ENCODE measurements at places on chromosomes 2 and 18.

- no peak for DNase-seq
These were observed 367.9 kb downstream of the THSD7B start for GRCh38 chr2:137133225-137133624.

DNA sequence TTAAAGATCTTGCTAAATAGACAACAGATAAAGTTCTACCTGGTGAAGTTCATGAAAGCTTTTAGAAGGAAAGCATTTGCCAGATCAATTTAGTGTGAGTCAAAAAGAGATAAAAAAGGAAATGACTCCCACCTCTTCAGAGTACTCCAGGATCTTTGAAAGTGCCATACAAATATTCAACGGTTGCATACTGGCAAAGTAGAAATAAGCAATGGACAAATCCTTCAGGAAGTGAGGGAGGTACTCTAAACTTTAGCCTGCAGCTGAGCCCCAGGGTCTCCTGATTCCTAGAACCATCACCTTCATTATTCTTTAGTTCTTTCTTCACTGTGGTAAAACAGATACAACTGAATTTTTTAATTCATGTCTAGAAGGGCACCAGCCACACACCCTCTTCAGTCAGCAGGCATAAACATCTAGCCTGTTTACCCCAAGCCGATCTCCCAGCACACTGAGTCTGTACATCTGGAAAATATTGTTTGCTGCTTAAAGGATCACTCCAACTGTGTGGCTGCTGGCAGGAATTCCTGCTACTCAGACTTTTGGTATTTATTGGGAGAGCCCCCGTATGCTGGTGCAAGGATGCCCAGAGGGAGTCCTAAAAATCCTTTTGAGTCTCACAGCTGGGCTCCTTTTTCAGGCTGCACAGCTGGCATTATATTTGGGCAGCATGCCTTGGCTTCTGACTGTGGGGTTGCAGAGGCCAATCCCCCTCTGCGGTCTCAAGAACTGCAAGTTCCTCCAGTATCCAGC, 72.3 kb upstream of the SESTD1 start:
- DNase-seq = peak; percentile 33

DNA sequence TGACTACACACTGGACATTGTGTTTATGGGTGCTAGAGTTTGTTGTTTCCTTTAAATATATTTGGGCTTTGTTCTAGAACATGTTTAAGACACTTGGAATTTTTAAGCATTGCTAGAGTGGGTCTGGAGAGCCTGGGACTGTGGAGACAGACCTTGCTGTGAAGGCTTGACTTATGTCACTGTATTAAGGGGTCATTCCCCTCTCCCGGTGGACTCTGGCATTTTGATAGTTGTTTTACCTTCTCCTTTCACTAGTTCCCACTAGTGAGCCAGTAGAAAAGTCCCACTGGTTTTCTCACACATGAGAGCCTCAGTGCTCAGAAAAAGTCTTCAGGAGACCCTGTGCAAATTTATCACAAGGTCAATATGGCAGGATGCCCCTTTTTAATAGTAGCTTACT, 18.6 kb downstream of the ADNP2 start:
- DNase-seq = no peak

DNA sequence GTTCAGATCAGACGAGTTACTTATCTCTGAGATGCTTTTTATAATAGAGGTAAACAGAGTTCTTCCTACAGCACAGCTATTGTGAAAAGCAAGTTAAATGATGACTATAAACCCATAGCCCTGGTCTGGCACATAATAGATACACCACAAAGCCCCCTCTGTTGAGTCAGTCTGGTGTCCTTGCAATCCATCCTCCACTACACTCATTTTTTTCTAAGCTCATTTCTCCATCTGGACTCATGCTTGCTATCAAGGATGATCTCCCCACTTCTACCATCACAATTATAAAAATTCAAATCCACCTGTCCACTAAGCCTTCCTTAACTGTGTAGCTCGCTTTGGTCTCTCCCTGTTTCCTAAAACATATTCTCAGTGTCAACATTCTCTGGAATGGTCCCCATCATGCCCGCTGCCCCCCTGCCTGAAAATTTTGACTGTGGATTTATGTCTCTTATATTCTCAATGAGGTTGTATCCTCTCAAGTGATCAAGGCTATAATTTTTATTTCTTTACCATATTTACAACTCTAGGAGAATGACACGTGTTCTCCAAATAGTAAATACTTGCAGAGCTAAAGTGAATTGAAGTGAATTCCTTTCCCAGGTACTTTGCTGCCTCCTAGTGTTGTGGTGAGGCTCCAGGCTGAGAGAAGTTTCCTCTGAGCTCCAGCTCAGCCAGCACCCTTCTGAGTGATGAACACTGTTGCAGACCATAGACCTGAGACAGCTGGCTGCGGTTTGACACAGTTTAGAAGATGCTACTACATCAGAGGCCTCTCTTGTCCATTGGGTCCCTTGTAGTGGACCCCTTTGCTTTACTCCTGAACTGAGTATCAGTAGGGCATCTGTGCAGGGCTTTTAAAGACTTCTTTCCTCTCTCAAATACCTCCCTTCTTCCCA, 108.7 kb downstream of the DPP10 start:
- peak; percentile 48 for DNase-seq

GRCh38 chr2:84223191-84223590, 235.9 kb downstream of the SUCLG1 start:
- no peak for DNase-seq

DNA sequence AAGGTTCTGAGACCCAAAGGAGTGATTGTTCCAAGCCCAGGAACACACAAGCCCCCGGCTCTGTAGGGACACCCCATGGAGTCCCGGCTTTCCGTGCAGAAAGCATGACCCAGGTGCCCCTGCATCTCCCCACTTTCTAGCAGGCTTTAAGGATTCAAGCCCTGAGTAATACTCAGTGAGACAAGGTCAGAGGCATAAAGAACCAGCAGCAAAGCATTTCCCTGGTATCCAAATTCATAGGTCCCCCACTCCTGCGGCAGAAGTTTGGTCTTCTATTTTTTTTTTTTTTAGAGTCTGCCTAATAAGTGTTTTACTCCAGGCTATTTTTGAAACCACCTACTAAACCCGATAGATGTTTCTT, 16.3 kb downstream of the TSHZ1 start:
- DNase-seq = no peak

- DNase-seq = no peak
These were observed 496.9 kb upstream of the TNP1 start for GRCh38 chr2:217356781-217357180.

- DNase-seq = no peak
These were observed 154.1 kb downstream of the BAZ2B start for GRCh38 chr2:159462201-159462785.

DNA sequence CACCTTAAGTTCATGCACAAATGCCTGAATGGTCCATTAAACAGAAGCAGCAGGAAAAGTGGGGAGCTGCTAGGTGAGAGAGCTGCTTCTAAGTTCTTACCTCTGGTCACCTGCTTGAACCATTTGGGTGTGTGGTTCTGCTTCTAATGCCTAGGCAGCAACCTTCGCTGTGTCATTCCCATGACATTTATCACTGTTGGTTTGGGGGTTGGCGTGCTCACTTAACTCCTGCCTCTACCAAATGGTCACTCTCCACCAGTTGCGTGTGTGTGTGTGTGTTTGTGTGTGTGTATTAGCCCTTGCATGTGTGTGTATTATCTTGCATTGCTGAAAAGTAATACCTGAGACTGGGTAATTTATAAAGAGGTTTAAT, 56.2 kb downstream of the NCAPH start:
- no peak for DNase-seq

DNA sequence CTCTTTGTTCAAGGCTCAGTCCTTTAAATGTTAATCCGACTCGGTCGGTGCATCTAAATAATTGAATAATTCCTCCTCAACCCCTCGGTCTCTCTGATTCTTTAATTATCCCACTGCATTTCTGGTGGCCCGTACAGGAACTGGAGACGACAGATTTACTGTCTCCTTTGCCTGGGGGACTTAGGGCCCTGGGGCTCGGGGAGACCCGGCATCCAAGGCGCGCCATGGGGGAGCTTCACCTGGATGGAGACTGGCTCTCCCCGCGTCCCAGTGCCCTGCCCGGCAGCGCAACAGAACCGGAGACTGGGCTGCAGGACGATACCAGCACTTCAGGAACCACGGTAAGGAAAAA, 47.7 kb upstream of the SELENOI start:
- DNase-seq = no peak

- DNase-seq = no peak
These were observed 3.0 kb downstream of the CYB5A start for GRCh38 chr18:74288730-74289129.

DNA sequence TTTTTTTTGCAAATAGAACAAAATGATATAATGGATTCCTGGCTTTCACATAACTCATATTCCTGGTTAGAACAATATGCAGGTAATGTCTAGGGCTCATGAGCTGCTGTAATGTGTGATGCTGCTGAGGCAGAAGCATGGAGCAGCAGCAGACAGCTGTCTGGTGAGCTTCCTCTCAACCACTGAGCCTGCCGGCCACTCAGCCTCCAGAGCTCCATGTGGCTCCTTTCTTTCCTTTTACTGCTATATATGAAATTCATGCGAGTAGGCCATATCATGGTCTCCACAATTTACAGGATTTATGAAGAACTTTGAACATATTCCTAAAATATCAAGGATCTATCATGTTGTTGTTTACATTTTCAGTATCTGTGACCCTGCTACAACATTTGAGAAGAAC, 120.9 kb downstream of the MEP1B start:
- no peak for DNase-seq
